Muscle of leg (tissue), 16 donors: ENCODE measurements at places on chromosomes 16 and 17. TPM values are rescaled to one million over a fixed set of nuclear protein-coding genes. Genes with fewer than 3 reads are reported as not detected.

CHST4 gene
- total RNA-seq, result 0.04 TPM

ZNF423 gene
- total RNA-seq, result 15.8 TPM

SMPD3 gene
- 0.31 TPM for total RNA-seq

RDM1 gene
- 0.58 TPM for total RNA-seq

ZNF624 gene
- 8.8 TPM for total RNA-seq

SOST gene
- total RNA-seq, result not detected

ATP2A1 gene
- total RNA-seq, result 280 TPM

TIMP2 gene
- 94.8 TPM for total RNA-seq

NLRC3 gene
- total RNA-seq, result 0.58 TPM

ZNRF1 gene
- total RNA-seq, result 15.2 TPM

ANKRD40 gene
- total RNA-seq, result 31.8 TPM

ADAD2 gene
- total RNA-seq, result 0.40 TPM

DNA sequence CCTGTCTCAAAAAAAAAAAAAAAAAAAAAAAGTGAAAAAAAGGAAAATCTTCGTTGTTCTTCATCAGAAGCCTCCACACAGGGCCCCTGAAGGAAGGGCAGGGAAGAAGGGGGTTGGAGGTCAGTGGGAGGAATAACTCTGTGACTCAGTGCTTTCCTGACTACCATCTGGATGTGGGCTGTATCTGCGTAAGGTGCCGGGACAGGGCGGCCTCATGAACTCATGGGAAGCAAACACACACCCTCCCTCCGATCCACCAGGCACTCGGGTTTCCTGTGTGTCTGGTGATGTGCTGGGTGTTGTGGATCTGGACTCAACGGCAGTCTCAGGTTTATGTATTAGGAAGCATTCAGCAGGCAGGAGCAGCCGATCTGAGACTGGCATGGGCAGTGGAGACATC is 691.6 kb downstream of the WWOX start:
- DNase-seq, result no peak

DNA sequence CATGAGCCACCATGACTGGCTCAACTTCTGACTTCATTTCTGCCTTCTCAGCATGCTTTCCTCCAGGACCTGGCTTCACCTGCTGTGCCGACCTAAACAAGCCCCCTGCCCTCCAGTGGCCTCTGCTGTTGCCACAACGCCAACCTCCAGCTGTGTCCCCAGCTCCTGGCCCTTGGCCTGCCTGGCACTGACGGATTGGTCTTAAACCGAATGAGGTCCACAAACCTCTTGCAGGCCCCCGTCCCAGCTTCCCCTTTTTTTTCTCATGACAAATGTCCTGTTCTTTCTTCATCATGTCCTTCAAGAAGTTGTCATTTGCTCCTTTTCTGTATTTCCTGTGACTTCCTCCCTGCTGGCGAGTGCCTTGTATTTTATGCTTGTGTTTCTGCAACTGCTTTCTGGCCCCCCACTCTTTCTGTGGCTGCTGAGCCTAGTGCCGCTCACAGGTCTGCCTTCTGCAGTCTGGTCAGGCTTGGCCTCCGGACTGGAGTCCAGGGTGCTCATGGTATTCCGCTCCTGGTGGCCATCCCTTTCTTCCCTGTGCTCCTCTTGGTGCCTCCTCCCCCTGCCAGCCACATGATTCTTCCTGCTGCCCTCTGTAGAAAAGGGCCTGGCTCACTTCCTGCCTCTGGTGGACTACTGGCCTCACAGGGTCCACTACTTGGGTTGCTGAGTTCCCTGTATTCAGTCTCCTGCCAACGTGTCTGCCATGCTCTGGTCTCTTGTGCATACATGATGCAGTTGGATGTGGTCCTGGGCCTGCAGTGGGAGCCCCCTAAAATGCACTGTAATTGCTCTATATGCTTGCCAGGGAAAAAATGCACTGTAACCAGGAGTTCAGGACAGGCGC is 2.9 kb downstream of the ATP6V0C start:
- no peak for DNase-seq

DNA sequence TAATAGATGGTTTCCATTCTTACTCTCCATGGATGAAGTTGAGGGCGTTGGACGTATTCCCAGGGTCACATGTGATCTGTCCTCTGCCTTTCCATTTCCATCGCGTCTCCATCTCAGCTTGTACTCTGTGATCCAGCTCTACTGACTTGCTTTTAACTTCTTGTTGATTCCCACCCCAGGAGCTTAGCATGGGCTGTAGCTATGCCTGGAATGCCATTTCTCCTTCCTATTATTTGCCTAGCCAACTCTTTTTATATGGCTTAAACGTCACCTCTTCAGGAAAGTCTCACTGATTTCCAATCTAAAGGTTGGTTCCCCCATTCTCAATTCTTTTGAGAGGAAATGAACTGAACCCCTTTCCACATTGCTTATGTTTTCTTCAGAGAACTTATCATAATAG is 475.9 kb downstream of the XYLT1 start:
- no peak for DNase-seq

DNA sequence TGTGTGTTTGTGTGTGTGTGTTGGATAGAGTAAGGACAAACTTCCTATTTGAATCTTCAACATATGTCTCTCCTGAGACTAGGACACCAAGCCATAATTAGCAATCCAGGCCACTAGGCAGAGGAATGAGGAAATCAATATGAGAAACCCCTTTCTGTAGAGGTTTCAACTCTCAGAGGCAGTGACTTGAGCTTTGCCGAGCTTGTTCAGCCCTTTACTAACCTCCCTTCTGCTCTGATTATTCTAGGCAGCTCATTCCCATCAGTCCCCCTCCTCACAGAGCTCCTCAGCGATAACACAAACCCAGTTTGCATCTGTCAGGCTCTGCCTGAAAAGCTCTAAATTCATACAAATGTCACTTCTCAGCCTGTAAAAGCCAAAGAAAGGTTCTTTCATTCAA is 1030.3 kb downstream of the CDH8 start:
- peak; percentile 4 for DNase-seq

GRCh38 chr17:50194140-50194933 is 7.1 kb downstream of the COL1A1 start:
- no peak for DNase-seq

GRCh38 chr17:79838522-79839274 is 542 bp downstream of the CBX4 start:
- DNase-seq, result peak; percentile 75

DNA sequence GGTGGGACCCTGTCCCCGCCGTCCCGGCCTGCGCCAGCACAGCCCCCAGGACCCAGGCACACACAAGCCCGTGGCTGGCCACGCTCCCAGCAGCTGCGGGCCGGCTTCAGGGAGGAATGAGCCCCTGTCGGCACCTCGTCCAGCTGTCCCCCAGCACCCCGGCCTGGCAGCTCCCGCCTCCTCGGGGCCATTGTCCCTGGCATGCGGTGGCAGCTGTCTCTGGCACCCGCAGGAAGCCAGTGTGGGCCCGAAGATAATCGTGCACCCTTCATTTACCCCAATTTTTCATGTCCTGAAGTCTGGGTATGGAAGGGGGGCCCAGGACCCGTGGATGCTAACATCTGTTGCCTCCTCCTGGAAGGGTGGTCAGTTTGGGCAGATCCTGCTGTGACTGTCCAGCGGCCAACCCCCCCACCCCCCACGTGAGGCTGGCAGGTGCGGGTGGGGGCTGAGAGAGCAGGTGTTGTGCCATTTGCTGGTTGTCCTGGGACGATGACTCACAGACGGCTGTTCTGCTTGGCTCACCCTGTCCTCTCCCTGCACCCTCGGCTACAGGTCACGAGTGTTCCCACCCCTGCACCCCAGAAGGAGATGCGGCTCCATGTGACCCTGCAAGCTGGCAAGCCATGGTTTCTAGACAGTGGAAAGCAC is 4.0 kb upstream of the LMF1 start:
- DNase-seq, result peak; percentile 86

- DNase-seq, result no peak
These were observed 24.2 kb downstream of the GPRC5B start for GRCh38 chr16:19860166-19861041.

- no peak for DNase-seq
These were observed 4.3 kb downstream of the KRT37 start for GRCh38 chr17:41420134-41420533.

DNA sequence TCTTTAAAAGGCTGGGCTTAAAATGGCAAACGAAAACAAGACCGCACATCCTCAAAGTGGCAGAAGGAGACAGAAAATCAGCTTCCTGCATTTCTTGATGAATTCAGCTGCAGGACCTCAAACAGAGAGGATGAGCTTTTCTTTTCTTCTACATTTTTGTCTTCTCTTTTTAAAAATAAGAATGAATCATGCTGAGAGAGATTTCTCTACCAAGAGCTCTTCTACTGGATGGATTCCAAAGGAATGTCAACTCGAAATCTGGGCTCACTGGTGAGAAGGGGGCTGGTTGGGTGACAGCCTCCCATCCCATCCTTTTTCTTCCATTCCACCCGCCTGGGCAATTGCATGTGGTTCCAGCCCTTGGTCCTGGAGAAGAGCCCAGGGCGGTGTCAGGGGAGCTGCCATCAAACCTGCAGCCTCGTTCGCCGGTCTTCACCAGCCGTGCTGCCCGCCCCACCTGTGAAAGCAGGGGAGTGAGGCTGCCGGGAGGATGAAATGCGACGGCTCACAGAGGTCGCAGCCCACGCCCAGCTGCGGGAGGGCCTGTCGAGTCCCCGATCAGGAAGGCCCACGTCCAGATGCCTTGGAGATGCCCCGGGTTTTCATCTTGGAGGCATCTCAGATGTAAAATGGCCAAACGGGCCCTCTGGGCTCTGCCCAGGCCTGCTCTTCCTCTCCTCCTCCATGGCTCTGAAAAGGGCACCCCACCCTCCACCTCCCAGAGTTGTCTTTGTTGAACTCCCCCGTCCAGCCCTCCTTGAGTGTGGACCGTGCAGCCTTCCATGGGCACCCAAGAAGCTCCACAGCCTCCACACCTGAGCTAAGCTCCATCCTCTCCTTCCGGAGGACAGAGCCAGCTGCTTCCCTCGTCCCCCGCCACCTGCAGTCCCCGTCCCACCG is 121.9 kb downstream of the FOXL1 start:
- DNase-seq, result no peak

GRCh38 chr17:67020293-67020766 is 24.0 kb upstream of the CACNG1 start:
- DNase-seq, result peak; percentile 18

- no peak for DNase-seq
These were observed 87.3 kb upstream of the CORO6 start for GRCh38 chr17:29709866-29710519.

DNA sequence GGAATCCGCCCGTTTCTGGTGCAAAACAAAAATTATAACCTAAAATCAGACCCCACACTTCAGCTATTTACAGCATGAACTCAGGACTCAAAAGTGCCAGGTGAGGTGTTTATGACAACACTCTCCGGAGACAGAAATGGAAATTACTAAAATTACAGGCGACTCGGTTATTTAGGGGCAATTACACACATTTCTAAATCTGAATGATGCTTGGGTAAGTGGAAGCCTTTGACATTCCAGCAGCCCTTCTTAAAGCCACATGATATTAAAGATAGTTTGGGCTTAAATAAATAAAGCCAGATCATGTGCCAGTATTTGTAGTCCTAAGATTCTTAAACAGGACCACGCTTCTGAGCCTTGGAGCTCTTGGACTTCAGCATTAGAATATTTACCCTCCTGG is 36.7 kb upstream of the PMP22 start:
- no peak for DNase-seq

DNA sequence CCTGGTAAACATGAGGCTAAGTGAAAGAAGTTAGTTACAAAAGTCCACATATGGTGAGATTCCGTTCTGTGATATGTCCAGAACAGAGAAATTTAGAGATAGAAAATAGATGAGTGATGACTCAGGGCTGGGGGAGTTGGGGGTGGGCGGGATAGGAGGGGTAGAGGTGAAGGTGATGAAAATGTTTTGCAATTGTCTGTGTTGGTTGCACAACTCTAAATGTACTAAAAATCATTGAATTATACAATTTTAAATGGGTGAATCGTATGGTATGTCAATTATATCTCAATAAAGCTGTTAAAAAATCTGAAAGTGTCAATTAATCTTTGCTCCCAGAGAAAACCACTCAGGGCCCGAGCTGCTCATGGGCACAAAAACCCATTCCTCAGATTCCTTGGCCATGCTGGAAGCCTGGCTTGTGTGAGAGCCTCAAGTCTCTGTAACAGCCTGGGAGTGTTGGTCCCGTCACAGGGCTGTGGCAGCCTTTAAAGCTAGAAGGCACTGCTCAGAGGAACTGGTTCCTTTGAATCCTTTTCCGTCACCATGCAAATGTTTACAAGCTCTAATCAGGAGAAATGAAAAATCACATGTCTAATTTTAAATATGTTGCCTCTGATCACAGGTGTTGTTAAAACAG is 225.3 kb downstream of the WWOX start:
- no peak for DNase-seq

DNA sequence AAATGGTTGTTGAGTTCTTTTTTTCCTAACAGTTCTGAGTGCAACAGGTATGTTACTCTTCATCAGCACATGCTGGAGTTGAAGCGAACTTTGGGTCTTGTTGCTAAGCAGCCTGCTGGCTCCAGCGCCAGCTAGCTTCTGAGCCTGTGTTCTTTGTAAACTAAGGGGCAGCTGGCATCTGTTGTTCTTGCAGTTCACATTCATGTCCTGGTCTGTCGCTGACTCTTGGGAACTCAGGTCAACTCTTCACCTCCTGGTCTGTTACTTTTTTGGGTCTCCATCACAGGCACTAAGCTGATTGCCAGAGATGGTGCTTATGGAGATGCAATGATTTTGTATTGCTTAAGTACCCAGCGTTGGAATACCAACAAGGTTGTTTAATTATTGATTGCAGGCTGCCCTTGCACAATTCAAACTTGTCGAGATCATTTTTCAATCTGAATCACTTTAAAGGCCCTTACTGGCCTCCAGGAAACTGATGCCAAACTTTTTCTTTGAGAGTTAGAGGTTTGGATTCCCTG is 40.9 kb downstream of the USP10 start:
- no peak for DNase-seq

GRCh38 chr17:77875881-77876509 is 82.5 kb upstream of the TNRC6C start:
- no peak for DNase-seq

DNA sequence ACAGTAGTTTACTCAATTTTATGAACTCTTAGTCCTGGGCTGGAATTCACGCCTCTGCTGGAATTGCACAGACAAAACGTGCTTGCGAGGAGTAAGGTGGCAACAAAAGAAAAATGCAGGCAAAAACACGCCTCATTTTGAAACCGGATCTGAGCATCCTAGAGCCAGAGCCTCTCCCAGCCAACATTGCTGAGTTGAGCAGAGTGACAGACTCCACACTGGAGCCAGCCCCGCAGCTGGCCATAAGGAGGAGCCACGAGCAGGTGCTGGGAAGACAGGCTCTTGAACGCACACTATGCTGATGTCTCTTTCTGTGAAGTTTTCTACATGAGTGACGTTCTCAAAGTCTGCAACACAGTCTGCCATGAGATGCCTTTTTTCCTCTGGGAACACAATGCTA is 14.6 kb upstream of the HSBP1 start:
- peak; percentile 37 for DNase-seq

GRCh38 chr16:10906914-10907756 is 30.1 kb downstream of the CIITA start:
- no peak for DNase-seq

- DNase-seq, result no peak
These were observed 27.0 kb downstream of the ATP6V0A1 start for GRCh38 chr17:42485680-42486079.

DNA sequence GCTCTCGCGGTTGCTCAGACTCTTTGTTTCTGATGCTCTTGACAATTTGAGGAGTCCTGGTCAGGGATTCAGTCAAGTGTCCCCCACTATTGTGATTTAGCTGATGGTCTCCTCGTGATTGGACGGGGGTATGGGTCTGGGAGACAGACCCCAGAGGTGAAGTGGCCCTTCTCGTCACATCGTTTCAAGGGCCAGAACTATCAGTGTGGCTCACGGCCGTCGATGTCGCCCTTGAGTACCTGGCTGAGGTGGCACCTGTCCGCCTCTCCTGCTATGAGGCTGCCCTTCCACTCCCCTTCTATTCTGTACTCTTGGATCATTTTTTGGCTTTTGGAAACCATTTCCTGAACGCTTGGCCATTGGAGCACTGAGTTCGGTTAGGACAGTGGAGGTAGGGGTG is 7.4 kb upstream of the MEAK7 start:
- no peak for DNase-seq
